ENCODE measurements at places on chromosomes 7 and 10. TPM values are rescaled to one million over a fixed set of nuclear protein-coding genes. Genes with fewer than 3 reads are reported as not detected.

TMEM184A gene
- not detected for total RNA-seq

SPDYE9 gene
- total RNA-seq: not detected

APBB1IP gene
- total RNA-seq: 20.5 TPM

MMP21 gene
- total RNA-seq: 0.28 TPM

FFAR4 gene
- total RNA-seq: 0.14 TPM

HDAC9 gene
- 42.3 TPM for total RNA-seq

FAM237B gene
- not detected for total RNA-seq

CPVL gene
- 44.9 TPM for total RNA-seq

NEBL gene
- 3.5 TPM for total RNA-seq

UNCX gene
- total RNA-seq: not detected

CALML5 gene
- not detected for total RNA-seq

POLR2J2 gene
- total RNA-seq: 7.5 TPM

GJD4 gene
- not detected for total RNA-seq

C10orf53 gene
- total RNA-seq: not detected

SLC26A3 gene
- not detected for total RNA-seq

IGF2BP3 gene
- 0.51 TPM for total RNA-seq

AKR1C8 gene
- total RNA-seq: not detected

ARMC3 gene
- not detected for total RNA-seq

GPR26 gene
- not detected for total RNA-seq

SFRP4 gene
- total RNA-seq: 56.7 TPM

CDNF gene
- 0.95 TPM for total RNA-seq

KIF11 gene
- total RNA-seq: 0.67 TPM

VWC2 gene
- 0.10 TPM for total RNA-seq

GNAT3 gene
- not detected for total RNA-seq

PPP1R17 gene
- not detected for total RNA-seq

PRPS1L1 gene
- total RNA-seq: not detected

LRRC4 gene
- total RNA-seq: 3.4 TPM

TAS2R60 gene
- 0.57 TPM for total RNA-seq

SPAM1 gene
- not detected for total RNA-seq

AEBP1 gene
- total RNA-seq: 783 TPM

SYCE1 gene
- 0.51 TPM for total RNA-seq

MALRD1 gene
- 3.4 TPM for total RNA-seq

PIP gene
- total RNA-seq: not detected

SPRN gene
- 0.19 TPM for total RNA-seq

PON1 gene
- not detected for total RNA-seq

ZP3 gene
- 0.43 TPM for total RNA-seq

LMOD2 gene
- total RNA-seq: not detected

CNPY1 gene
- not detected for total RNA-seq

FRMD4A gene
- 37.8 TPM for total RNA-seq

ADAM12 gene
- total RNA-seq: 2.2 TPM

PPP1R3C gene
- 51.2 TPM for total RNA-seq

TBX20 gene
- total RNA-seq: not detected

C10orf67 gene
- total RNA-seq: not detected

C10orf62 gene
- 0.19 TPM for total RNA-seq

KIFBP gene
- total RNA-seq: 26.3 TPM
